Suprapubic skin (tissue), 4 donors: ENCODE measurements at places on chromosomes 1 and 21. TPM values are rescaled to one million over a fixed set of nuclear protein-coding genes. Genes with fewer than 3 reads are reported as not detected.

- no peaks in the 10 kb centered on the region for H3K27me3 ChIP-seq
- H3K4me3 ChIP-seq: no peak overlapping the region
- H3K4me1 ChIP-seq: peaks cover 11% of the 10 kb centered on the region
- no peaks in the 10 kb centered on the region for H3K36me3 ChIP-seq
- DNase-seq: no peak
Observed at GRCh38 chr1:85323770-85324169, 47.3 kb upstream of the BCL10 start.

- peak; percentile 81 for DNase-seq
- H3K27me3 ChIP-seq: no peaks in the 10 kb centered on the region
- peak within 1 kb of the TSS; percentile 74 for H3K27ac ChIP-seq
- no peaks in the 10 kb centered on the region for H3K36me3 ChIP-seq
- H3K4me3 ChIP-seq: peak within 1 kb of the TSS; percentile 93
Observed at GRCh38 chr1:168136709-168137514, at the start of gene GPR161. GPR161 (minus strand) TSS chr1:168136930; CDS start chr1:168104850, 32,080 bp downstream.

DNA sequence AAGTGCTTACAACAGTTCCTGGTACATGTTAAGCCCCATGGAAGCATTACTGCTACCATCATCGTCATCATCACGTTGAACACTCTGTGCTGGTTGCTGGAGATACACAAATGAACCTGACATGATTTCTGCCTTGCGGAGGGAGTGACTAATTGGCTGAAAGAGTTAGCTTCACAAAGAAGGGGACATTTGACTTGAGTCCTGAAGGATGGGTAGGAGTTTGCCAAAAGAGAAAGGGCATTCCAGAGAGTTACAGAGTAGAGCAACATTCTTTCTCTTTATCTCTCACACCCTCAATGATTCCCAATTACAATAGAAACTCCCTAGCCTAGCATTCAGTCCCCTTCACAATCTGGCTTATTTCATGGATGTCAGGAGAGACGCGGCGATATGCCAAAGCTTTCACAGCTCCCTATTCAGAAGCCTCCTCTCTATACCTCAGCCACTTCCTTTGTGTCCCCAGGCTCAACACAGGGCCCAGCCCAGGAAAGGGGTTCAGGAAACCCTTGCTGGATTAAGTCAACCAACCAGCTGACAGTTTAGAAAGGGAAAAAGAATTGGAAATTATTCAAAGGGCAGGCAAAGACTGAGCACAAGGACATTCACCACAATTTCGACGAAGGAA is 38.0 kb downstream of the SLC1A7 start:
- no peaks in the 10 kb centered on the region for H3K36me3 ChIP-seq
- H3K4me3 ChIP-seq: no peak overlapping the region
- no peak for DNase-seq
- H3K4me1 ChIP-seq: peaks cover 10% of the 10 kb centered on the region
- no peak overlapping the region for H3K27ac ChIP-seq

SWT1 gene
- total RNA-seq: 3.9 TPM

PLA2G2C gene
- total RNA-seq: not detected

DNA sequence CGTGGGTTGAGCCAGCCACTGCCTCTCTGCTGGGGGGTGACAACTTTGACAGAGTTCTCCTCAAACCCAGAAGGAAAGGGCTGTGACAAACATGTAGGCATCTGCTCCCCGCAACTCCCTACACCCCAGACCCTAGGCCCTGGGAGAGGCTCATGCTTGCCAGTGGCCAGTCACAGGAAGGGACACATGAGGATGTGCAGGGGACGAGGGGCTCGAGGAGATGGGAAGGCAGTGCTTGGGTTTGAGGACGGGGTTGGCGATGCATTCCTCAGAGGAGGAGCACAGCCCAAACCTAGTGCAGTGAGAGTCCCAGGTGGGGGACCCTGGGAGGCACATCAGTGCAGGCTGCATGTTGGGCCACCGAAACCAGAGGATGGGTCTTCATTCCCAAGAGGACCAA is 62.1 kb downstream of the STUM start:
- H3K27me3 ChIP-seq: no peaks in the 10 kb centered on the region
- H3K4me1 ChIP-seq: peaks cover 11% of the 10 kb centered on the region
- H3K27ac ChIP-seq: no peak overlapping the region
- no peak for DNase-seq

GRCh38 chr1:113804421-113805255 is 7.6 kb downstream of the RSBN1 start:
- H3K27me3 ChIP-seq: no peaks in the 10 kb centered on the region
- H3K36me3 ChIP-seq: no peaks in the 10 kb centered on the region
- no peak overlapping the region for H3K4me3 ChIP-seq
- no peak overlapping the region for H3K27ac ChIP-seq

GRCh38 chr1:11893907-11894251 is 32.3 kb downstream of the KIAA2013 start:
- DNase-seq: no peak
- H3K36me3 ChIP-seq: no peaks in the 10 kb centered on the region
- H3K4me1 ChIP-seq: peaks cover 3% of the 10 kb centered on the region

GRCh38 chr1:87274851-87275250 is 53.8 kb upstream of the LMO4 start:
- H3K4me3 ChIP-seq: no peak overlapping the region
- peaks cover 3% of the 10 kb centered on the region for H3K4me1 ChIP-seq
- no peaks in the 10 kb centered on the region for H3K36me3 ChIP-seq
- H3K27me3 ChIP-seq: no peaks in the 10 kb centered on the region
- no peak overlapping the region for H3K27ac ChIP-seq
- no peak for DNase-seq

SPRR2A gene
- not detected for total RNA-seq

NPL gene
- total RNA-seq: 21.8 TPM
